ENCODE measurements at places on chromosomes 5 and 9.

DNA sequence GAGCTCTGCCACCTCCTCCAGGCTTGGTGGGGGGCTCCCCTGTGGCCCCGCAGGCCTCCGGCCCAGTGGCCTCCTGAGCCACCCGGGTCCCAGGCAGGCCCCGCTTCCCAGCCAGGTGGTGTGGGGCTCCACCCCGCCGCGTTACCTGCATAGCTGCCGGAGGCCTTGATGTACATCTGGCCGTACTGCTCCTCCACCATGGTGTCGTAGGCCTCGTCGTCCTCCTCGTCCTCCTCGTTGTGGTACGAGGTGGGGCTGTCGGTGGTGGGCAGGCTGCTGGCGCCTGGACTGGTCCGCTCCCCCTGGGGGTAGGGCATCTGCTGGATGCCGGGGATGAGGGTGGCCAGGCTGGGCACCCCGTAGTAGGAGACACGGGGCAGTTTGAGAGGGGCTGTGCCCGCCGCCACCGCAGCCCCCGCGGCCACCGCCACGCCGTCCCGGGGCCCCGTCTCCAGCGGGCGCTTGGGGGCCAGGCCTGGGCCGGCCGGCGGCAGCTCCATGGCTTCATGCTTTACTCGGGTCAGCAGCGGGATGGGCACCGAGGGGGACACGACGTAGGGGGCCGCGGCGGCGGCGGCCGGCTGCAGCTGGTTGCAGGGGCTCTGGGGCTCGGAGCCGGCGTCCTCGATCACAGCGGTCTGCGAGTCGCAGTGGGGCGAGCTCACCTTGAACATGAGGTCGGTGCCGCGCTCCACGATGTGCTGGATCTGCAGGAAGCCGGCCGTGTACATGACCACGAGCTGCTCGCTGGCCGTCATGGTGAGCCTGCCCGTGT, 45.4 kb downstream of the NACC2 start:
- no peak for DNase-seq

- DNase-seq = no peak
Observed at GRCh38 chr5:128158342-128158741, 74.8 kb downstream of the SLC12A2 start.

- no peak for DNase-seq
Observed at GRCh38 chr5:154366353-154366752, 79.4 kb upstream of the SAP30L start.

- no peak for DNase-seq
Observed at GRCh38 chr5:1865486-1865885, 17.2 kb downstream of the IRX4 start.

DNA sequence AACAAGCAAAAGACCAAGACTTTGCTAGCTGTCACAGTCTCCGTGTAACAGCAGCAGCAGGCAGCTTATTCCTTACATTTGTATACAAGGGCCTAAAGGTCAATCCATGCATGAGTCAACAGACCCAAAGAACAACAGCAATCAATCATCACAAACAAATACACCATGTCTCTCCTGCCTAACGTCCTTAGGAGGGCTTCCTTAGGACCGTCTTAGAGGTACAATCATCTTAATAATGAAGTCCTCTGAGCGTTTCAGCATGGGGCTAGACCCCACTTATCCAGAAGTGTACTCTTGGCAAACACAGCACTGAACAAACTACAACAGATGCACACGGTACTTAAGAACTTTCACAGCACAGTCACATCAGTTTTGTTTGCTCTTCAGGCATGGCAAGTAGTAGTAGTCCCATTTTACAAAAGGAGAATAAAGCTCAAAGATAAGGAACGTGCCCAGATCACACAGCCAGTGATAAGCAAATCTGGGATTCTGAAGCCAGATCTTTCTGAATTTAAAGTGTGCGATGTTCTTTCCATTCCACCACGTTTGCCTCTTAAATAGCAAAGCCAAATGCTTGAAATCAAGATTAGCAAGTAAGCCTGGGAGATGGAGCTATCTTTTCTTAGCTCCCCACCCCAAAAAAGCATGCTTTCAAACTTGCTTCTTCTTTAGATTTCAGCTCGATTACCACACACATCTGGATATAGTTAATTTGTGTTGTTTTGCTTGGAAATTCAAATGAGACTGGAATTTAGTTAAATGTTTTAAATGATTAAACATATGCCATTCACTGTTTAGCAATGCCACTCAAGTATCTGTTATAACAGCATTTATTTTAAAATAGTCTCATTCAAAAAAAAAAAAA, 24.2 kb downstream of the PSMB7 start:
- no peak for DNase-seq

GRCh38 chr5:77102549-77102948, 15.5 kb upstream of the ZBED3 start:
- DNase-seq = no peak

GRCh38 chr5:148740966-148741742, 85.3 kb upstream of the ADRB2 start:
- DNase-seq = peak; percentile 43

DNA sequence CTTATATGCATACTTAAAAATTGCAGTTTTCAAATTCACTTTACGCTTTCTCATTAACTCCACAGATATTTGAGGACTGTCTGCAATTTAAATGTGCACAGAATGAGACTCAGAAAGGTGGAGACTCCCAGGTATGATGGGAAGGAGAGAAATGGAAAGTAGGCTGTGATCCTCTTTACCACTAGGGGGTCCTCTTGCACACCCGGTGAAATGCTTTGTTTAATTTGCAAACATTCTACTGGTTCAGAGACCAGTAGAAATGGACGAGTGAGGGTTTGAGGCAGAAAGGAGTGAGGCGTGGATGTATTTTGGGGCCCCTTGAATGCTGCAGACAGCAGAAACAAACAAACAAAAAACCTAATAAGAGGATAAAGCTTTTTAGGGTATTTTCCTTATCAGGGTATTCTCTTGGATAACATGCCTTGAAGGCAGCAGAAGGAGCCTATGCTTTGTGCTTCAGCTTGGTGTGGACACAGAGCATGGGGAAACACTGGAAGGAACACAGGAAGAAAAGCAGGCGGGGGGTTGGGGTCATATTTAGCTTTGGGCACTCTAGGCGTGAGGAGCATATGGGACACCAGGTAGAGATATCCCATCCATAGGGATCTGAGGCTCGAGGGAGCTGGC, 410.1 kb downstream of the DMRT2 start:
- no peak for DNase-seq

GRCh38 chr9:9753266-9753665, 859.5 kb downstream of the PTPRD start:
- DNase-seq = no peak

DNA sequence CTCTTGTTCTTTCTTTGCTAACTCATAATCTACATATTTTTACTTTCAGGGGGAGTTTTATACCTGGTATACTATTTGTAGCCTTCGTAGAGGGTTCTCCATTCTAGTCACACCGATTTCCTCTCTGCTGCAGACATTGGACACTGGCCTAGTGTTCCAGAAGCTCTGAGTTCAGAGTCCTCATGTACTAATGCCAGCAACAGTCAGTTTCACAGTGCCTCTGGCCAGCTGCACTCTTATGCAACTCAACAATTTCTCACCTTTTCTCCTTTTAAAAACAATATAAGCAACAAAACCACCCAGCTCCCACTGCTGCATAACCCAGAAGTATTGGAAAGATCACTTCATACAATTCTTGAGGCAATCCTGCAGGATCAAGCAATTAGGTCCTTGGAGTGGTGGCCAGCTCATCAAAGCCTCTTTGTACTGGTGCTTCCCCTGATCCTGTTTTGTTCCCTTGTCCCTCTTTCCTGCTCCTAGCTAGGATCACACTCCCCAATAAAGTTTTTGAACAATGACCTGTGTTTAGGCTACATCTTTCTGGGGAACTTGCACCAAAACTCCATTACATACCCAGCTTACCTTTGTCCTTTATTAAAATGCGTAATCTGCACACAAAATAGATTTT, 98.1 kb upstream of the TUT7 start:
- DNase-seq = no peak
